ENCODE measurements at places on chromosomes 13 and 19. TPM values are rescaled to one million over a fixed set of nuclear protein-coding genes. Genes with fewer than 3 reads are reported as not detected.

Gene ATP8B3
- 3.3 TPM for total RNA-seq

Gene ACTMAP
- total RNA-seq: 18.6 TPM

Gene NCCRP1
- 1.2 TPM for total RNA-seq

Gene TEX26
- not detected for total RNA-seq

Gene ADGRE3
- total RNA-seq: not detected

Gene CRLF1
- 2.6 TPM for total RNA-seq

Gene LACC1
- total RNA-seq: 3.2 TPM

Gene HOOK2
- total RNA-seq: 14.2 TPM

Gene ZNF540
- total RNA-seq: not detected

Gene MED26
- total RNA-seq: 4.2 TPM

Gene VSTM2B
- total RNA-seq: not detected

Gene C19orf81
- total RNA-seq: 12.5 TPM

Gene OXGR1
- not detected for total RNA-seq

Gene HCST
- total RNA-seq: 0.63 TPM
